ENCODE measurements at places on chromosomes 12 and 14.

GRCh38 chr12:117120787-117121186 is 21.6 kb upstream of the TESC start:
- DNase-seq: no peak

- DNase-seq: no peak
Measured at GRCh38 chr14:30125322-30125979, 197.8 kb upstream of the PRKD1 start.

DNA sequence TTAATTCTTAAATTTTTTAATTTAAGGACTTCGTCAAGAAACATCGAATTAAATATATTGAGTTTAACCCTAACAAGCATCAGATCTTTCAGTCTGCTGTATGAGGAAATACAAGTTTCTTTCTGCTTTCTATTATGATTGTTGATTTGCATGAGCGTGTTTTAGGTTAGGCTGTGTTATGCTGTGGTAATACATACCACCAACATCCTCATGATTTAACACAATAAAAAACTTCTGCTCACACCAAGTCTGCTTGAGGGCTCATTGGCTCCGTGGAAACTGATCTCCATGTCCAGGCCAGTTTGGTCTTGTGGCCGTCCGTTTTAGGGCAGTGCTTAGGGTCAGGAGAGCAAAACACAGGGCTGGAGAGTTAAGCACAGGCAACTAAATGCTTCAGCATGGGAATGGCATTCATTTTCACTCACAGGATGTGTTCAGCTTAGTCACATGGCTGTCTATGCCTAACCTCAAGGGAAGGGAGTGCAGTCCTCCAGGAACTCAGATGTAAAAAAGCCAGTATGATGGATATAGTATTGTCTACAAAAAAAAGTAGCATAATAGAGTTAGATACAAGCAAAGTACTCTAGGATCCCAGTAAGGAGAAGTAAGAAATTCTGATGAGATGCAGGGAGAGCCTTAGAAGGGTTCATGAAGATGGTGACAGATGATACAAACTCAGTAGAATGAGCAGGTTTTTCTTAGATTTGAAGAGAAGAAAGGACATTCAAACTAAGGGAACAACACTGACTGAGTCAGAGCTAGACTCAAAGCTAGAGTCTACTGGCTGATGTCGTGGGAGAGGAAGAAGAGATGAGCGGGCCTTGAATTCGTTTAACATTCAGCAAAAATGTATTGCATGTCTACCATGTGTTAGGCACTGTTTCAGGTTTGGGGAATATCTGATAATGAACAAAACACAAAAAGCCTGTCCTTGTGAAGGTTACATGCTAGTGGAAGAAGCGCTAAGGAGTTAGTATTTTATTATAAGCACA is 16.3 kb downstream of the MARK3 start:
- DNase-seq: no peak

GRCh38 chr12:52828156-52828555 is 6.0 kb downstream of the KRT79 start:
- no peak for DNase-seq

GRCh38 chr14:38882533-38882932 is 220.5 kb downstream of the SEC23A start:
- DNase-seq: no peak

DNA sequence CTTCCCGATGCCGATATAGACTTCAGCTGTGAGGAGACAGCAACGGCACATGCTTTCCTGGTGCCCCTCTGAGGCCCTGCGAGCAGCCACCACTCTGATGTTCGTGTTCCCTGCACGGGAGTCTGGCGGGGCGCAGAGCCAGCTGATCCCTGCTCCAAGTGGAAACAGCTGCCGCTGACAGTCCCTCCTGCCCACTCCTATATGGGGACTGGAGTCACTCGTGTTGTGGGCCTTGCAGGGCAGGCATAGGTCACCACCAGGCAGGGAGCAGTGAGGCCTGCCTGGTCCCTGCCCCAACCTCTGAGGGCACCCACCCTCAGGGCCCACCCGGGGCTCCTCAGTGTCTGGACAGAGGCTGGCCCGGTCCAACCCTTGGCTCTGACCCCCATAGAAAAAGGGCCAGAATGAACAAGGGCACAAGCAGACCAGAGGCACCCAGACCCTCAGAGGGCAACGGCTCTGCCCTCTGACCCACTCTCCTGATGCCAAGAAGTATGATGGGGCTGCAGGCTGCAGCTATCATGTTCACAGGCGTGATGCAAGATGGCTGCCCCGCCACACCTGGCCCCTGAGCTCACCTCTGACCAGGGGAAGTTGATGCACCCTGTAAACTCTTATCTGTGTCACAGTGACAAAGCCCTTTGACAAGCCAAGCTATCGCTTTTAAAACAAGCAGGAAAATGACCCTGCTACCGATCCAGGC is 181.6 kb downstream of the CALM1 start:
- DNase-seq: no peak

GRCh38 chr14:103868242-103868897 is 21.0 kb upstream of the PPP1R13B start:
- DNase-seq: no peak

- no peak for DNase-seq
Measured at GRCh38 chr12:42958291-42958674, 368.7 kb upstream of the PRICKLE1 start.

GRCh38 chr12:77488041-77488620 is 342.6 kb upstream of the NAV3 start:
- DNase-seq: no peak

DNA sequence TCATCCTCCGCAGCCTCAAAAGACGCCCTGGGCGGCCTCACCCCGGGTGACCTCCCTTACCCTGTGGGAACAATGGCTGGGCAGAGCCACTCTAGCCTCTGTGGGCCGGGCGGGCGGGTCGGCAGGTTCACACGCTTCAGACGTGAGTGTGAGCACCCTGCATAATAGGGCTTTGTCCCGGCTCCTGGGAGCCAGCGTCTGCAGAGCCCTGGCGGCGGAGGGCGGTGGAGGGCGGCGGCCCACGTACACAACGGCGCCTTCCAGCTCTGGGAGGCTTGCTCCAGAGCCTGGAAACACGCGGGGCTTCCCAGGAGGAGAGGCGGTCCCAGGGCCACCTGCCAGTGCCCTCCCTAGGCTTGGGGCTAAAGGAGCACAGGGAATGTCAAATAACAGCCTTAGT is 205.6 kb downstream of the BCL11B start:
- DNase-seq: no peak
